ENCODE measurements at places on chromosomes 2 and 18. TPM values are rescaled to one million over a fixed set of nuclear protein-coding genes. Genes with fewer than 3 reads are reported as not detected.

Gene PTPRM
- 8.6 TPM for total RNA-seq

Gene OTOS
- not detected for total RNA-seq

Gene PTPRN
- total RNA-seq, result 0.24 TPM

GRCh38 chr18:70384181-70384790, 95.4 kb downstream of the SOCS6 start:
- no peaks in the 10 kb centered on the region for H3K27me3 ChIP-seq
- no peaks in the 10 kb centered on the region for H3K4me1 ChIP-seq
- no peak for DNase-seq
- H3K36me3 ChIP-seq, result no peaks in the 10 kb centered on the region

- no peak for DNase-seq
- no peaks in the 10 kb centered on the region for H3K36me3 ChIP-seq
- no peak overlapping the region for H3K27ac ChIP-seq
- peaks cover 5% of the 10 kb centered on the region for H3K4me1 ChIP-seq
- no peak overlapping the region for H3K4me3 ChIP-seq
- peaks cover 15% of the 10 kb centered on the region for H3K27me3 ChIP-seq
Observed at GRCh38 chr2:106886916-106887758, 1.2 kb upstream of the ST6GAL2 start.

DNA sequence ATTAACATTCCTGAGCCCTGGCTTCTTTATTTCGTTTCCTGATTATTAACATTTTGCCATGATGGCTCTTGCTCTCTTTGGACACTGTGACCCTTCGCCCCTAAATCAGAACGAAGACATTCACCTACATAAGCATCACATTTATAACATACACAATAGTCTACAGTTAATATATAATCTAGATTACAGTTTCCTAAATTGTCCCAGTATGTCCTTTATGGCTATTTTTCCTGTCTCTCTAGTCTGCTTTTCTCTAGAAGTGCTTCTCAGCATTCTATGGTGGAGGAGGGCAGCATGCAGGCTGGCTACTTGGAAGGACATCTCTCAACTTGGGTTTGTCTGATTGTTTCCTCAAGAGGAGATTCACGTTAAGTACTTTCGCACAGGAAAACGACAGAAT, 49.9 kb downstream of the FAM210A start:
- peaks cover 6% of the 10 kb centered on the region for H3K36me3 ChIP-seq
- no peak overlapping the region for H3K27ac ChIP-seq
- no peaks in the 10 kb centered on the region for H3K27me3 ChIP-seq

GRCh38 chr2:25309402-25309801, 32.3 kb downstream of the DNMT3A start:
- H3K4me1 ChIP-seq, result peaks cover 87% of the 10 kb centered on the region
- DNase-seq, result peak; percentile 75
- no peaks in the 10 kb centered on the region for H3K27me3 ChIP-seq
- peaks cover 43% of the 10 kb centered on the region for H3K36me3 ChIP-seq
- no peak overlapping the region for H3K27ac ChIP-seq
- no peak overlapping the region for H3K4me3 ChIP-seq

- H3K4me3 ChIP-seq, result no peak overlapping the region
- no peaks in the 10 kb centered on the region for H3K27me3 ChIP-seq
- H3K27ac ChIP-seq, result no peak overlapping the region
- no peaks in the 10 kb centered on the region for H3K36me3 ChIP-seq
- DNase-seq, result no peak
- no peaks in the 10 kb centered on the region for H3K4me1 ChIP-seq
Observed at GRCh38 chr2:210559182-210559581, 2.8 kb downstream of the CPS1 start.

Gene TMEM178A
- 0.29 TPM for total RNA-seq

DNA sequence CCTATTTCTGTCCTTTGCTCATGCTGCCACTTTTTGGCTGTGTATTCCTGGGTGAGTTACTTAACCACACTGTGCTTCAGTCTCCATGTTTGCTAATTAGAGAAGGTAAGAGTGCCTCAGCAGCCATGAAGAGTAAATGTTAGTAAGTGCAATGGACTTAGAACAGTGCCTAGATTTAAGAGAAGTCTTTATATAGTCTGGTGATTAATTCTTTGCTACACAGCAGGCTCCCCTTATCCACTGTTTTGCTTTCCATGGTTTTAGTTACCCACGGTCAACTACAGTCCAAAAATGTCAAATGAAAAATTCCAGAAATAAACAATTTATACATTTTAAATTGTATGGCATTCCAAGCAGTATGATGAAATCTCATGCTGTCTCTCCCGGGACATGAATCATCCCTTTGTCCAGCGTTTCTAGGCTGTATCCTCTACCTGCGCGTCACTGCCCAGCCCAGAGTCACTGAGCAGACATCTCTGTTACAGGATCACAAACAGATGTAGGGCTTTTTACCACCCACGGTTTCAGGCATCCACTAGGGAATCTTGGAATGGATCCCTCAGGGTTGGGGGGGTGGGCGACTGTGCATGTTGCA, 91.0 kb downstream of the CTIF start:
- H3K27me3 ChIP-seq, result no peaks in the 10 kb centered on the region
- H3K4me1 ChIP-seq, result no peaks in the 10 kb centered on the region
- no peaks in the 10 kb centered on the region for H3K36me3 ChIP-seq
- no peak for DNase-seq

GRCh38 chr2:48845684-48846083, 90.2 kb upstream of the LHCGR start:
- DNase-seq, result no peak
- H3K4me3 ChIP-seq, result no peak overlapping the region
- H3K27me3 ChIP-seq, result peaks cover 4% of the 10 kb centered on the region

DNA sequence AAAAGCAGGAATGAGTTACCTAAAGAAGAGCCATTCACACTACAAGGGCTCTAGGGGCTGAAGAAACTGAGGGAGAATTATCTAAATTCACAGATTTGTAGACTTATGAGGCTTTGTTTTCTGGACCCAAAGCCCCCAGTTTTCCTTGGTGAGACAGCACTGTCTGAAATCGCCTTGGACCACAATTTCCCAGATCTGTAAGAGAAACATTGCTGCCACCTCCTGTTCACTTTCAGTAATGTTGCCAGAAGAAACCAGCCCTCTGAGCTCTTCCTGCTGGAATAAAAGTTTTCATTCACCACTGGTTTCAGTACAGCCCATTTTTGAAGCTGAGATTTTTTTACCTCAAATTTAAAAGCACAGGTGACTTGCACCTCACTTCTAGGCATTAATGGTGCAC, 169.2 kb downstream of the CDH20 start:
- H3K4me3 ChIP-seq, result no peak overlapping the region
- H3K27me3 ChIP-seq, result peaks cover 10% of the 10 kb centered on the region
- DNase-seq, result no peak
- no peaks in the 10 kb centered on the region for H3K36me3 ChIP-seq

Gene RNF125
- 37.6 TPM for total RNA-seq

- H3K36me3 ChIP-seq, result peaks cover 38% of the 10 kb centered on the region
- H3K27me3 ChIP-seq, result peaks cover 4% of the 10 kb centered on the region
- peaks cover 55% of the 10 kb centered on the region for H3K4me1 ChIP-seq
- DNase-seq, result peak; percentile 50
- H3K4me3 ChIP-seq, result peak overlapping the region; percentile 96
Observed at GRCh38 chr2:96144481-96145035, 682 bp downstream of the DUSP2 start.

DNA sequence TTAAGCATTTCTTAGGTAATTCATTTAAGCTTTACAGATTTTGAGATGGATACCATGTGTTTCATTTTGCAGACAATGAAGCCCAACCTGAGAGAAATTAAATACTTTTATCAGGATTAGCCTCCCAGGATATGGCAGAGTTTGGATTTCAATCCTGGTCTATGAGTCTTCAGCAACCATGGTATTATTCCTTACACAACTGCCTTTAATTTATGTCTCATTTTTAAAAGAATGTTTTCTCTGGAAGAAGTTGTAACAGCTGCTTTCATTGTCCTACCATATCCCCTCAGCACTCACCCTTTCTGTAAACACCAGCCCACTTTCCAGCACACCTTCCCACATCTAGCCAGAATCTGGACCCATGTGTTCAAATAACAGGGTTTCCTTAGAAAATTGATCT, 863.7 kb upstream of the VRK2 start:
- no peaks in the 10 kb centered on the region for H3K36me3 ChIP-seq
- no peak overlapping the region for H3K4me3 ChIP-seq
- no peak for DNase-seq
- H3K27ac ChIP-seq, result no peak overlapping the region
- no peaks in the 10 kb centered on the region for H3K4me1 ChIP-seq

GRCh38 chr2:236261452-236261851, 2.8 kb downstream of the ASB18 start:
- DNase-seq, result no peak
- H3K27ac ChIP-seq, result no peak overlapping the region
- peaks cover 37% of the 10 kb centered on the region for H3K27me3 ChIP-seq
- H3K4me1 ChIP-seq, result no peaks in the 10 kb centered on the region
- H3K4me3 ChIP-seq, result no peak overlapping the region
